Urothelium cell line (cell line): ENCODE measurements at places on chromosomes 5 and 9.

GRCh38 chr9:114621975-114622609 lies 11.0 kb downstream of the TMEM268 start:
- peak; percentile 9 for DNase-seq

GRCh38 chr5:74279244-74279643 lies 361.3 kb downstream of the ENC1 start:
- DNase-seq = no peak

- peak; percentile 83 for DNase-seq
These were observed 2.5 kb upstream of the ZNF367 start for GRCh38 chr9:96420468-96421219.

GRCh38 chr9:7095058-7095457 lies 337.3 kb downstream of the KDM4C start:
- DNase-seq = no peak

- no peak for DNase-seq
These were observed 25.4 kb upstream of the RNF20 start for GRCh38 chr9:101508211-101508610.

GRCh38 chr9:12604164-12604821 lies 88.9 kb upstream of the TYRP1 start:
- DNase-seq = peak; percentile 33

- no peak for DNase-seq
These were observed 187.6 kb upstream of the S1PR3 start for GRCh38 chr9:88803546-88804253.

DNA sequence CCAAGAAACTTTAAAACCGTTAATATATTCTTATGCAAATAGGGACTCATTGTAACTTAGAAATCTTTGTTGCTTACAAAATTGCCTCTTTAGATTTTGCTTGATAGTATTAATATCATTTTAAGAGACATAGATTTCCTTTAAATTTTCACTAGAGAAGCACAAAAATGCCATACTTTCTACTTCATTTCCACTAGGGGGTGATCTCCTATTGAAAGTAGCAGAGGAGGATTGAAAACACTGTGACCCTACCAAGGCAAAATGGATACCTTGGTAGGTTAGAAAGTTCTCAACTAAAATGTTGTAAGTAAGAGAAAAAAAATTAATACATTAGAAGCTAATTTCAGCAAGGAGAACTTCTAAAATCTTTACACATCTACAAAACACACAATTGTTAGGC lies 204.9 kb downstream of the CHSY3 start:
- peak; percentile 17 for DNase-seq

- no peak for DNase-seq
These were observed 4.5 kb upstream of the SHC3 start for GRCh38 chr9:89183146-89183545.

DNA sequence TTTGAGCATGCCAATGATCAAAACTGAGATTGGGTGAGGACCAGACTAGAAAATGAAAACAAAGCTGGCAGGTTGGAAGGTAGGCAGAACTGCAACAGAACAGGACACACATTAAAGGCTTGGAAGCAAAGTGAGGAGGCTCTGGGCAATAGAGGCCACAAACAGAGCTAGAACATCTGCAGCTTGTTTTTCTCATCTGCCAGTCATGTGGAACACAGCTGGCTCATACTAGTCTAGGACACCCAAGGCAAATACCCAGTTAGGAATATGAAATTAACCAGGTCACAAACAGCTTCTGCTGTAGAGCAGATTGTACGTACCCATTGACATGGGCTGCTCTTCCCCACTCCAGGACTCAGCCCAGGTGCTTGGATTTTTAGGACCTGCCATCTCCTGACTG lies 61.7 kb downstream of the SPEF2 start:
- no peak for DNase-seq

GRCh38 chr5:32814620-32815019 lies 103.5 kb downstream of the NPR3 start:
- DNase-seq = no peak

- DNase-seq = no peak
These were observed at the start of gene SVEP1 for GRCh38 chr9:110579034-110579861. SVEP1 (minus strand) TSS chr9:110579741; CDS start chr9:110579543, 198 bp downstream.

DNA sequence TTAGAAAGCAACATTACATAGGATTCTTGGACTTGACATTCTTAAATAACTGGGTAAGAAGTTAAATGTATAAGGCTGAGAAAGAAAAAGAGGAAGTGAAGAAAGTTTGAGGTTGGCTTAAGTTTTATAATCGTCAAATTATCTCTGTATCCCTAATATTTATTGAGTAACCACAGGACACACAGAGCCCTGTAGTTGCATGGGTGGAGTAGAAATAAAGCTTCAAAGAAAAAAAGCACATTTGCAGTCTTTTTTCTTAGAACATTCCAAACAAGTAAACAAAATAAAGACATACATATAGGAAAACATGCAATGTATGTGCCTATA lies 137.0 kb downstream of the CCDC192 start:
- DNase-seq = no peak

DNA sequence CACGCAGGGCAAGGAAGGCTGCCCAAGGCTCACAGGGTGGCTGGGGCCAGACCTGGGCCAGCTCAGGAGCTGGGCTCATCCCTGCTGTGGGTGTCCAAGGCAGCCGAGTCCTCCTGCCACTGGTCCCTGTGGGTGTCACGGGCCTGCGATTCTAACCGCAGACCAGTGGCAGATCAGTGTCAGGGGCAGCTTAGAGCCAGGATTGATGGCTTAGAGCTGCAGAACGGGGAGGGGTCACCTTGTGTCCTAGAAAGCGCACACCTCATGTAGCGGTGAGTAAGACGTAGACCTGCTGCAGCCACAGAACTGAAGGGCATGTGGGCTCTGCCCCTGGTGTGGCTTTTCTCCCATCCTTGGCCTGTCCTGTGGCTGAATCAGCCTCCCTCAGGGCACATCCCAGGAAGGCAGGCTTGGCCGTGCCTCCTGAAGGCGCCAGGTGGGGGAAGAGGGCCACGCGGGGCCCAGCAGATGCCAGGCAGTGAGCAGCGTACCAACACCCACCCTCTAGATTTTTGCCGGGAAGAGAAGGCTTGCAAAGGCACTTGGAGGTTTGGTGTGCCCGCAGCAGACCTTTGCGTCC lies 78.3 kb upstream of the FCN2 start:
- DNase-seq = no peak

- no peak for DNase-seq
These were observed 648.7 kb downstream of the IRX1 start for GRCh38 chr5:4244306-4244705.

DNA sequence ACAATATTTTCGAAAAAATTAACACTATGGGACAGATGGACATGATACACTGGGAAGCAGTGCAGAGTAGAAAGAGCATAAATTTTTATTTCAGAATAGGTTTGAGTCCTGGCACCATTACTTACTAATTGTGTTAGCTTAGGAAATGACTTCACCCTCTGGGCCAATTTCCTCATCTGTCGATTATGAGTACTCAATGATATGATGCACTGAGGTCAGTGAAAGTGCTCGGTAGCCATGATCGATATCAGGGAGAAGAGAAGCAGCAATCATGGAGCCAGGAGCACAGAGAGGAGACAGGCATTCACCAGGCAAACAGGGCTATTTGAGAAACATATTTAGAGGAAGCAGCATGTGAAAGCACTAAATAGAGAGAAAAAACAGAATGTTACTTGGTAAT lies 29.4 kb downstream of the NR6A1 start:
- no peak for DNase-seq

- no peak for DNase-seq
These were observed 3.9 kb downstream of the FNIP1 start for GRCh38 chr5:131792896-131793295.
